ENCODE measurements at places on chromosomes 1 and 21. TPM values are rescaled to one million over a fixed set of nuclear protein-coding genes. Genes with fewer than 3 reads are reported as not detected.

The SLFNL1 gene
- total RNA-seq = 0.16 TPM

The SPRR1B gene
- not detected for total RNA-seq

The IL19 gene
- not detected for total RNA-seq

The NFYC gene
- total RNA-seq = 62.3 TPM

The ST6GALNAC5 gene
- 0.46 TPM for total RNA-seq

The USP1 gene
- 14.1 TPM for total RNA-seq

The FMO2 gene
- 59.4 TPM for total RNA-seq

DNA sequence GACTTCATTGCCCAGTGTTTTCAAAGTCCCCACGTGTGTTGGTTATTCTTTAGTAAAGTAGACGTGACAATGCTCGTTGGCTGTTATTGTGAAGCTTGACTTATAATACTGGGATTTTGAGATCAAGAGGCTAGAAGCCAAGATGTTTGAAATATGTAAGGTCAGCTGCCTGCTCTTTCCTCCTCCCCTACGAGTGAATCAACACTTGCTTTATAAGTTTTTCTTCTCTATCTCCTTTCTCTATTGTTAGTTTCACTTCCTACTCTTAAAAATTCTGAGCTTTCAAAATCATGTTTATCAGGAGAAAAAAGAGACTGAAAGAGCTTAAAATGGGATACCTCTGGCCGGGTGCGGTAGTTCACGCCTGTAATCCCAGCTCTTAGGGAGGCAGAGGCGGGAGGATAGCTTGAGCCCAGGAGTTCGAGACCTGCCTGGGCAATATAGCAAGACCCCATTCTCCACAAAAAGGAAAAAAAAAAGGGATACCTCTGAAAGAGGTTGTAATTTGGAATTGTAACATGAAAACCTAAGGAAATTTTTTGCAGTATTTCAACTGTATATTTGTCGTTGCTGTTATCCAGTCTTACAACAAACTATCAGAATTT is 72.0 kb downstream of the EPB41 start:
- DNase-seq = no peak

DNA sequence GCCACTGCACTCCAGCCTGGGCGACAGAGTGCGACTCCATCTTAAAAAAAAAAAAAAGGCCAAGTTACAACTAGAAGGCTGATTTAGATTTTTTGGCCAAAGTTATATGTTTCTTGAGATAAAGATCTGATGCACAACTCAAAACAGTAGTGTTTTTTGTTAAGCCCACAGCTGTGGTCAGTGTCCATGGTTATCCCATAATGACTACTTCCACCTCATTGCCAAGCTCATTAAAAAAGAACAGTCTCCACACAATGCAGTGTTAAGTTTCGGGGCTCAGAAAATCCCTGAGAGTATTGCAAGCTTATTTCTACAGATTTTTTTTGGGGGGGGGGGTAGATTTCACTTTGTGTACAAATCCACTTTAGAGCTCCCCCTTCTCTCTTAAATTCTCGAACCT is 120.5 kb downstream of the RUNX1 start:
- no peak for DNase-seq

GRCh38 chr1:198788561-198789064 is 149.8 kb downstream of the PTPRC start:
- no peak for DNase-seq

DNA sequence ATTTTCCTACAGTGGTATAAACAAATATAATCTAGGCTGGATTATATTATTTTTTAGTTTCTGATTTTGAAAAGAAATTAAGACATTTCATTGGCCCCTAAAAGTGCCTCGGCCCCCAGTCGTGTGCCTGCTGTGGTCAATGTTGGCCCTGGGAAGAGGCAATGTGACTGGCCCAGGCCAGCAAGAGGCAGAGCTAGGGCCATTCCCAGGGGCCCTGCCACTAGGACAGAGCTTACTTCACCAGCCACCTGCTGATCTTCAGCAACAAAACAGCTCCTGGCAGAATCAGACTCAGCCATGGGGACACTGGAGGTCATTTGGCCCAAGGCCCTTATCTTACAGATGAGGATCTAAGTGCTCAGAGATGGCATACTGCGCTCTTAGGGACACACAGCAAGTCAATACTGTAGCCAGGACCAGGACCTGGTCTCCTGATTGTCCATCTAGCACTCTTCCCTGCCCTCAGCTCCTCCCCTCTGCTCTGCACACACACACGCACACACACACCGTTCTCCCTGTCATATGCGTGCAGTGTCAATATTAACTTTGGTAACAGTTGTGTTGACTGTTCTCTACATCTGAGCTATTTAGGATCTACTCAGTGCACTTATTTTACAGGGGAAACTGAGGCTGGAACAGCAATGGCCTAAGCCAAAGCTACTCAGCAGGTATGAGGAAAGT is 16.6 kb upstream of the KLHDC7A start:
- no peak for DNase-seq

DNA sequence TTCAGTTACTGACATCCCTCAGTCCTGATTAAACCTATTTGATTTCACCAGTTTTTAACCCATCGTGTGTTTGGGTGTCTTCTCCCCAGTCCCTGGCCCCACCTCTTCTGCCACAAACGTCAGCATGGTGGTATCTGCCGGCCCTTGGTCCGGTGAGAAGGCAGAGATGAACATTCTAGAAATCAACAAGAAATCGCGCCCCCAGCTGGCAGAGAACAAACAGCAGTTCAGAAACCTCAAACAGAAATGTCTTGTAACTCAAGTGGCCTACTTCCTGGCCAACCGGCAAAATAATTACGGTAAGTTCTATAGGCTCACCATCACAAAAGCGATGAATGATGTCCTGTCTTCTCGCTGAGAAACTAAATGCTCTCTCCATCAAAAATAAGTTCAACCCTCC is 28.7 kb downstream of the NBPF3 start:
- no peak for DNase-seq

DNA sequence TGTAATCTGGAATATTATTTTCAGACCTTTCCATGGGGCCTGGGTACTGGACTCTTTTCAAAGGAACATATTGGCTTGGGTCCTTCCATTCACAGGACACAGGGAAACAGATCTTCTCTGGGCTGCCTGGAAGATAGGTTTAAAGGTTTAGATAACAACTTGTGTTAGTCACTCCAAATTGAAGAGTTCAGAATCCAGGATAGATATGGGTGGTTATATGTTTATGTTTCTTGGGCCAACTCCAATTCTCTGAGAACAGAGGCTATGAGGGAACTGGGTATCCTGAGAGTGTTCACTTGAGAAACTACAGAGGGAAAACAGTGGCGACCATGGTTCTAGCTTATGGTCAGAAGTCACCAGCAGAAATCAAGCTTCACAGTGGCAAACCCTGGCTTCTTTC is 8.7 kb upstream of the PIGM start:
- no peak for DNase-seq

- DNase-seq = no peak
Observed at GRCh38 chr21:23445307-23445706, 2162.0 kb downstream of the MRPL39 start.

GRCh38 chr1:197129698-197130097 is 16.8 kb downstream of the ASPM start:
- no peak for DNase-seq

DNA sequence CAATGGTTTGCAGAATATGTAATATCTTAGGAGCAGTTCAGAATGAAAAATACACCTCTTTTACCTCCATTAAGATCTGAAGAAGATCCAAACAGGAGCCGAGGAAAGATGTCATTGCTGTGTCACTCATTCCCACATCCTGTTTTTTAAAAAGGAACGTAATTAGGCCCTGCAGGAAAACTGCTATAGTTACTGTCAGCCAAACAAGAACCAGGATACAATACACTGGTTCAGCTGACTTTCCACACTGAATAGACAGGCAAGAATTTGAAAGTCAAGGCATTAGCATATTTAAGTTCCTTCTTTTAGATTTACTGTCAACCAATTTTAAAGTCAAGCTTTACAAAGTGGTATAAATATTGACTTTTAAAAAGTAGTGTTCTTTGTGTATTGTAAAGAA is 63.8 kb downstream of the IARS2 start:
- no peak for DNase-seq

DNA sequence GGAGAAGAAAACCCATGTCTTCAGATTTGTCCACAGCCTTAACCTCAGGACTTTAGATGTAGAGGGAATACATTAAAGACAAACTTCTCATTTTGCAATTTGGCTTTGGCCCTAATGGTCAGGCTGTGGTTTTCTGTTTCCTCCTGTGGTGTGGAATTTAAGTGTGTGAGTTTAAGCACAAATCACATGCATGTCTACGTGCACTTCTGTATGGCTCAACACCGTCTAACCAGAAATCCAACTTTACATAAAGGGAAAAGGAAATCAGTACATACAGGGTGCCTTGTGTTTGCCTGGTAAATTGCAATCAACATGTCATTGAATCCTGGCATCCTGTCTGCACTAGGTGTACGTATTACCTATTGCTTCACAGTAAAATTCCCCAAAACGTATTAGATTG is 1.2 kb upstream of the ZNF124 start:
- no peak for DNase-seq

DNA sequence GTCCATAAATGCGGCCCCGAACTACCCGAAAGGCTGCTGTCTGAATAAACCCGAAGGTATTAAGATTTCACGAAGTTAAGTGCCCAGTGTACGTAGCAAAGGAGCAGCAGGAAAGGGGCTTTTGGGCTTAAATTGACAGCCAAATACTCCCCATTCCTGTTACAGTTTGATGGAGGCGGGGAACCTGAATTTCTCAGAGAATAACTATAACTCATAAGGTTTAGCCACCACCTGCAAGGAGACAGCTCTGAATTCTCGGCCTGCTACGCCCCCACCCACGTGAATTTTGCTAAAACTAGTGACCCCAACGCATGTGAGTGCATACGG is 5.2 kb downstream of the GFI1 start:
- no peak for DNase-seq

- DNase-seq = no peak
Observed at GRCh38 chr1:7266561-7266960, 481.3 kb downstream of the CAMTA1 start.

- no peak for DNase-seq
Observed at GRCh38 chr1:165014753-165015152, 341.8 kb downstream of the LMX1A start.

- no peak for DNase-seq
Observed at GRCh38 chr1:11178021-11179015, 10.8 kb upstream of the ANGPTL7 start.

DNA sequence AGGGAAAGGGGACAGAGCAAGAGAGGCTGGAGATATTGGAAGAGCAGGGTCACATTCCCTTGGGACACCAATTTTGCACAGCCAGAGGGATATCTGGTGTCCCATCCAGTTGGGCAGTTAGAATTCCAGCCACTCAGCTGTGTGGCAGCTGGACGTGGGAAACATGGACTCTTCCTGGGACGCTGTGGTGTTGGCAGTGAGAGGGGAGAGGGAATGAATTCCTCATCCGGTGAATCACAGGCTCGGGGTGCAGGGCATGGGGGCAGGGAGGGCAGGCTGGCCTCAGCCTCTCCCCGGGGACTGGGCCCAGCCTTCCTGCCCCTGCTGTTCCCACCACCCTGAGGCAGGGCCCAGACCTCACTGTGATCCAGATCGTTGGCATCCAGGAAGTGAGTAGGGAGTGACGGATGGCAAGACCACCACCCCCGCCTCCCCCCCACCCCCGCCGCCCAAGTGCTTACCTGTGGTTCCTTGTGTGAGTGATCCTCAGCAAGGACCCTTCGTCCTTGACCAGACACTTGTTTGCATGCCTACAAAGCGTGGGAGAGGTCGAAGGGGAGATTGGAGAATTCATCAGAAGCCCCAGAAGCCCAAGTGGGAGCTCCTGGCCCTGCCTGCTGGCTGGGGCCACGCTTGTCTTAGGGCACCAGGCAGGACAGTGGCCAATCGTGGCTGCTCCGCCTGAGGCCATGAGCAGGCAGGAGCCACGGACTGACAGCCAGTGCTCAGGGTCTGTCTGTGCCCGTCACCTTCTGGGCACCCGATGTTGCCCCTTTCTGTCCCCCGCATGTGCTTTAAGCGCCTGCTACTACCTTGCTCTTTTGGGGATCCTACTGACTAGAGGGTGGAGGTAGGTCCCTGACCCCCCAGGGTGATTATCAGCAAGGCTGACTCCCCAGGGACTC is 8.7 kb downstream of the WNT3A start:
- no peak for DNase-seq

DNA sequence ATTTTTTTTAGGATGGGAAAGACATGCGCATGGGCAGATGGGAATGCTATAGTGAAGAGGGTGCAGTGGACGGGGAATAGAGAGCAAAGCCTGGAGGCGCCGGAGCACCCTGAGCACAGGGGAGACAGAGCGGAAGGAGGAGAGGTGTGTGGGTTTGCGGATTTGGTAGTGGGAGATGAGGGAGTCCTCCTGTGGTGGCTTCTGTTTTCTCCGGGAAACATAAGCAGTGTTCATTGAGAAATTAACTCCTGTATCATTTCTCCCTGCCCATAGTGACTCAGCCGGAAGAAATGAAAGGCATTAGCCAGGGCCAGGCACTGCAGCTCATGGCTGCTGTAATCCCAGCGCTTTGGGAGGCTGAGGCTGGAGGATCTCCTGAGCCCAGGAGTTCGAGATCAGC is 4.7 kb upstream of the PTPRF start:
- DNase-seq = peak; percentile 32

DNA sequence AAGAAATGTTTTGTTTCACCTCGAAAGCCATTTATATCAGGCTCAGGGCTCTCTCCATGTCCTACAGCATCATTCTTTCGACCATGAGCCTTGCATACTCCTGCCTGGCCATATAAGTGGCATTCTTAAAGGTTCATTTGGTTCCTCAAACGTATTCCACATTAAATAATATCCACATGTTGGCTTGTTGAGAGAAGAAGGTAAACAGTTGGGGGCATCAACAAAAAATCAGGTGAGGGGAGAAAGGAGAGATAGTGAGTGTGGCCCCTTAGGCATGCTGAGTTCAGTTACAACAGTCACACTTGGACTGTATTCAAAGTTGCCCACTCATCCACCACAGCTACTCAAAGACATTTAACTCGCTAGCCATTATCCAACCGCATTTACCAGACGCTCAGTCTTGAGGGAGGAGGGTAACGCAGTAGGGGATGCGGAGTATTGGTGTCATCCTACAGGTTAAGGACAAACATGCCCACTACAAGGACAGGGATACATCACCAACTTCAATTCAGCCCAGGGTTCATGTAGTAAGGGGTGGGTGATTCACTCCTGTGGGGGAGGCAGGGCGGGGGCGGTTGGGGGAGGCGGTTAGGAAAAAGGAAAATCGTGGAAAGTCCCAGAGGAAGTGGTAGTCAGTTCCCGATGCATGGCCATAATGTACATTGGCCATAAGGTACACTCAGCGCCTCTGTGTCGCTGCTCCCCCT is 1.4 kb downstream of the ZNF697 start:
- DNase-seq = no peak

- DNase-seq = no peak
Observed at GRCh38 chr1:235972311-235972689, 92.6 kb downstream of the NID1 start.

Data from Right ventricle myocardium inferior (tissue), 1 donor.